ENCODE measurements at places on chromosomes 1 and 21.

- DNase-seq = no peak
These were observed 96.4 kb upstream of the CACNA1E start for GRCh38 chr1:181386951-181387350.

DNA sequence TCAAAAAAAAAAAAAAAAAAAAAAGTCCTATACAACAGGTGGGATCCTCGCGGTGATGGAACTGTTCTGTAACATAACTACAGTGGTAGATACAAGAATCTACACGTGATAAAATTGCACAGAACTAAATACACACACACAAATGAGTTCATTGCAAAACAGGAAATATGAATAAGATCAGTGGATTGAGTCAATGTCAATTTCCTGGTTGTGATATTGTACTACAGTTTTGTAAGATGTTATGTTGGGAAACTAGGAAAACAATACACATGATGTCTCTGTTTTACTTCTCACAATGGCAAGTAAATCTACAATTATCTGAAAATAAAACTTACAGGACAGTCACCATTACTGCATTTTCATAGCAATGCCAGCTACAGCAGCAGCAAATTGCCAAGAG lies 59.8 kb downstream of the ITGB3BP start:
- DNase-seq = no peak

- DNase-seq = no peak
These were observed 13.9 kb upstream of the POFUT2 start for GRCh38 chr21:45301521-45302081.

DNA sequence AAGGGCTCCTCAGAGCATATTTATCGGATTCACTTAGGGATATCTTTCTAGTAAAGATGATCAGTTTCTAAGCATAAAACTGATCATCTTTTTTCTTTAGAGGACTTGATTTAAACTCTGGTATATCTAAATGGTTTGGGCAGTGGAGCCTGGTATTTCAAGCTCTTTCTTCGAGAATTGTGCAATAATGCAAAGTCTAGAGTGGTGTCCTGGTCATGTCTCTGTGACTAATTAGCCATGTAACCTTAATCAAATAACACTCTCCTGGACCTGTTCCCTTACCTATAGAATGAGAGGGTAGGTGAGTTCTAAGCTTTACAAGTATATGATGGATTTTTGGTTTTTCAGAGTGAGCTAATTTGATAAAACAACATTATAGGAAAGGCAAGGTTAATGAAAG lies 225.2 kb downstream of the RPS6KC1 start:
- no peak for DNase-seq

DNA sequence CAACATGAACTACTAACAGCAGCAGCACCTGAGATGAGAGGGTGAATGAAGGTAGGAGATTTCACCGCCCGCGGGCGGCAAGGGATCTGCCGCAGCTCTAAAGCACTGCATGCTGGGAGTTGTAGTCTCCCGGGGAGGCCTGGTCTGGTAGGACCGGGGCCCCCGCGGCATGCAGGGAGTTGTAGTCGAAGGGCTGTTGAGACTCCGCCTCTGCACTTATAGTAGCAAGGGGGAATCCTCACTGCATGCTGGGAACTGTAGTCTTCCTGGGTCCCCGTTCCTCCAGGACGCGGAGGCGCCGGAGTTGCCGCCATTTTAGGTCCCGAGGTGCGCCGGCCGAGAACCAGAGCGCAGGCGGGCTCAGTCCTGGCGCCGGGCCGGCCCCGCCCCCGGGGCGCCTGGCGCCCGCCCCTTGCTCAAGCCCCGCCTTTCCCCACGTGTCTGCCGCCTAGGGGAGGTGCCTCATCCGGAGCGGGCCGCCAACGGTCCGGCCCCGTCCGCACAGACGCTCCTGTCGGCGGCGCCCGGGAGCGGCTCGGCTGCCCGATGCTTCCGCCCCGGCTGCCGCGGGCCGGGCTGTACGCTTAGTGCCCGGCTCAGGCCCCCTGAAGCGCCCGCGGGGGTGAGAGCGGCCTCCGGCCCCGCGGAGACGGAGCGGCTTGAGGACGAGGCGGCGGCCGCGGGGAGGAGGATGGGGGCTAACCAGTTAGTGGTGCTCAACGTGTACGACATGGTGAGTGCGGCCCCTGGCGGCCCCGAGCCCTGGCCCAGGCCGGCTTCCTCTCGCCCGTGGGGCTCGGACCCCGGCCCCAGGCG lies at the start of gene DESI2:
Gene DESI2 (plus strand): TSS at position 504 of the 816 bp plus-strand sequence. CDS start 188 bp downstream, at position 692.
- DNase-seq = peak; percentile 99

- no peak for DNase-seq
These were observed 137.5 kb downstream of the RYR2 start for GRCh38 chr1:237179503-237179902.

DNA sequence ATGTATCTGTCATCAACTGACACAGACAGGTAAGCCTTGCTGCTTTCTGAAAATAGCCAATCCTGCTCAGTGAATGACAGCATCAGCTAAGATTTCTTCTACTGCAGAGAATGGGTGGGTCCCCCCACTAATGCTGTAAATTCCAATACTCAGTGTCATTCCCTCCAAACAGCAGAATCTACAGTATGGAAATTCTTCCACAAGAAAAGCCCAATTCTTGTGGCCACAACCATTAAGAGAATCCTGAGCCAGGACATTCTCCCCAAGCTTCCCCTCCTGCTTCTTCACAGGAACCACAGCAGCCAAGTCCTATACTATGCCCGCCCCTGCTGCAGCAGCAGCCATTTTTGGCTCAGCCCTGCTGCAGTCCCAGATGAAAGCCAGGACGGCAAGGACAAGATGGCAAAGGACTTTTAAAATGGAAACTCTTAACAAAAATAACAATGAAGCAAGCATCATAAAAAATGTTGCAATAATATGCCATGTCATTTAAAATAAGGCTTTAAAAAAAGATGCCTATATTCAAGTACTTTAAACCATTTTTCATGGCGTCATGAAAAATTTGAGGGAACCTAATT lies 26.8 kb downstream of the EIF4G3 start:
- peak; percentile 63 for DNase-seq

DNA sequence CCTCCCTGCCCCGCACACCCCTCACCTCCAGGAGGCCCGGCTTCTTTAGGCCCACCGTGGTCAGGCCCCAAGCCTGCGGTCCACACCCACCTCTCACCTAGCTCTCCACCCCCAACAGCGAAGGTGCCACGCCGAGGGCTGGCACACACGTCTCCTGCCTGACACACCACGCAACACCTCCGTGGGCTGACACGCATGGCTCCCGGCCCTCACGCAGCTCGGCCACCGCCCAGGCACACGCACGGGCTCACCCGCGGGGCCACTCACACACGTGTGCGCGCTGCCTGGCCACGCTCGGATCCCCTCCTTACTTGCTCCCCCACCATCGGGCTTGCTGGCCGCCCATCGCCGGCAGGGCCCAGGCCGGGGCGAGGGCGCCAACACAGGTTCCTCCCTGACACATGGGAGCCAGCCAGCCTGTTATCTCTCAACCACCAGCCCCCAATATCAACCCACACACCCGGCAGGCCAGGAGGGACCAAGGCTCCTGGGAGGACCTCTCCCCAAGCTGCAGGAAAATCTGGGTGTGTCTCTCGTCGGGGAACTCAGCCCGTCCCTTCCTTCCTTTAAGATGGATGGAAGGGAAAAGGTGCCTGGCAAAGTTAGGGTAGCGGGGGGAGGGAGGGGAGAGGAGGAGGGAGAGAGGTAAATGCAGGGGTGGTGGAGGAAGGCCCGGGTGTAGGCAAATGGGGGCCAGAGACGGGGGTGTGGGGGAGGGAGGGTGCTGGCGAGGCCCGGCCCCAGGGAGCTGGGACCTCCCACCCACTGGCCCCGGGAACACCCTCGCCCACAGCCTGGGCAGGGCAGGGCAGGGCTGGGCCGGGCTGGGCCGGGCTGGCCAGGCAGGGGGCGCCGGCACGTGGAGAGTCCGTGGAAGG lies 546 bp downstream of the ELOVL1 start:
- peak; percentile 48 for DNase-seq

- no peak for DNase-seq
These were observed 2.5 kb upstream of the UBASH3A start for GRCh38 chr21:42401154-42401553.

DNA sequence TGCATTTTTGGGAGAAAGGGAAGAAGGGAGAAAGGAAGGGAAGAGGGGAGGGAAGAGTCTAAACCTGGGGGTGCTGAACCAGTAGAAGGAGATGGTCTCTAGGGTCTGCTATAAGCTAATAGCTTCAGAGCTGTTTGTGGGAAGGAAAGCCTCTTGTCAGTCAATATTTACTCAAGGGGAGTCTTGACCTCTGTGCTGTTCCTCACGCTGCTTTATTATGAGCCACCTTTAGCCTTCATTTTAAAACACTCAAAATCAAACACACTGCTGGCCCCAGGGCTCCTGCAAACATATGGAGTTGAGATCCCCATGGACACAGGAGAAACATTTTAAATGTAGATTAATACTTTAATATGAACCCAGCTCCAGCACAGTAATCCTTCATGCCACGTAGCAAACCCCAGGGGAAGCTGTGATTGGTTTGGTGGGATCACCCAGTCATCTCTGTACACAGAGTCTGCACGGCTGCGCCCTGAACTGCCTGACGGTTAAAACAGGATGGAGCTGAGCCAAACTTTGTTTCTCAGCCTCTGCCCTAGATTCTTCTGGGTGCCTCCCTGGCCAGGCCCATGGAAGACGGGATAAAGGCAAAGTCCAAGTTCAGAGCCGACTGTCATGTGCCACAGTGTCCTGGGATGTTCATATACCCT lies 40.2 kb upstream of the VWA5B1 start:
- DNase-seq = no peak

GRCh38 chr1:207328908-207329440 lies 7.5 kb downstream of the CD55 start:
- no peak for DNase-seq

- no peak for DNase-seq
These were observed 40.0 kb upstream of the CITED4 start for GRCh38 chr1:40901886-40902852.

GRCh38 chr1:2311184-2312032 lies 79.9 kb downstream of the MORN1 start:
- DNase-seq = no peak
